Smooth muscle cell of the brain vasculature (primary cell): ENCODE measurements at places on chromosomes 5 and 9.
A peak's percentile ranks its signal among the peaks of the same experiment; 100 is the strongest.

- no peak for DNase-seq
These were observed 30.6 kb upstream of the COL5A1 start for GRCh38 chr9:134611046-134611445.

DNA sequence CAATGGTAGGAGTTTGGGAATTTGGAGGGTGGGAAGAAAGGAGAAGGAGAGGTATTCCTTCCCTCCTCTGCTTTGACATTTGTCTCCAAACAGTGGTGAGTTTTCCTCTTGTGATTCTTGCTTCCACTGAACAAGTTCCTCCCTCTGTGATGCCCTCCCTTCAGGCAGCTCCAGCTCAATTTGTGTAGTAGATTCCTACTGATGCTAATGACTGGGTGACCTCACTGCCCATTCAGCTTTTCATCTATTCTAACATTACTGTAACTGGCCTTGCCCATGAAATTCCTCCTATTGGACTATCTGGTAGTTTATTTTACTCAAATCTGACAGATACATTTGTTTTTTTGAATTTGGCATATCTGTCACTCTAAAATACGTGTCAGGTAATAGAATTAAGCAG is 121.4 kb downstream of the NFIB start:
- no peak for DNase-seq

DNA sequence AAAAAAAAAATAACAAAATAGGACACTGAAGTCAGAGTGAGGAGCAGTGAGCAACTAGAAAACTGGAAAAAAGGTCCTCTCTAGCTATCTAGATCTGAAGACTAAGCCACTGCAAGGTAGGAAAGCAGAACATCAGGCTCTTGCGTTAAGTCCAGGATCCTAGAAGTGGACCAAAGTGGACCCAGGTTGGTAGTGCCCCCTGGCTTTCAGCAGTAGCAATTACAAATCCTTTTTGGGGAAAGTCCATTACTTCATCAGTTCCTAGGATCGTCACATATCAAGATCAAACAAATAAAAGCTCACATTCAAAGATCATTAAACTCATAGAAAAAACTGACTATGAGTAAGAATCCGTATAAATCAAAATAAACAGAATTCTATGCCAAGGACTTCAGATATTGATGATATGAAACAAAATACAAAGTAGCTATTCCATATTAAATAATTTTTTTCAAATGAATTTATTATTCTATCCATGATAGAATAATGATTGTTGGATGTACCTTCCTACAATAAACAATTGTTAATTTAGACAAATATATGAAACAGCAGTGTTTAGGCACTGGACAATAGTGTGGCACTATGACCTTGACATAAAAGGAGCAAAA is 6.5 kb upstream of the RICTOR start:
- DNase-seq: no peak

DNA sequence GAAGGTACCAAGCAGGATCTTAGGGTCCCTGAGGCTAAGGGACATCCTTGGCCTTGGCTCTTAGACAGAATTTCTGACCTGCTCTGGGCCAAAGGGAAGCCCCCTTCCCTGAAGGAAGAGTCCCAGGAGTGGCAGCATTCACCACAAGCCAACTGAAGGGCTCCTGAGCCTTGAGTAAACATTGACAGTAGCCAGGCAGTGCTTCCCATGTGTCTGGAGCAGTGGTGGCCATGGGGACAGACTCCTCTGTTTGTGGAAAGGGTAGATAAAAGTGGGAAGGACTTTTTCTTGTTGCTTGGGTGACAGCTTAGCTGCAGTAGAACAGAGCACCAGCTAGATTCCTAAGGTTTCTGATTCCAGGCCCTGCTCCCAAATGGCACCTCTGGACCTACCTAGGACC is 61.4 kb upstream of the VLDLR start:
- DNase-seq: no peak

DNA sequence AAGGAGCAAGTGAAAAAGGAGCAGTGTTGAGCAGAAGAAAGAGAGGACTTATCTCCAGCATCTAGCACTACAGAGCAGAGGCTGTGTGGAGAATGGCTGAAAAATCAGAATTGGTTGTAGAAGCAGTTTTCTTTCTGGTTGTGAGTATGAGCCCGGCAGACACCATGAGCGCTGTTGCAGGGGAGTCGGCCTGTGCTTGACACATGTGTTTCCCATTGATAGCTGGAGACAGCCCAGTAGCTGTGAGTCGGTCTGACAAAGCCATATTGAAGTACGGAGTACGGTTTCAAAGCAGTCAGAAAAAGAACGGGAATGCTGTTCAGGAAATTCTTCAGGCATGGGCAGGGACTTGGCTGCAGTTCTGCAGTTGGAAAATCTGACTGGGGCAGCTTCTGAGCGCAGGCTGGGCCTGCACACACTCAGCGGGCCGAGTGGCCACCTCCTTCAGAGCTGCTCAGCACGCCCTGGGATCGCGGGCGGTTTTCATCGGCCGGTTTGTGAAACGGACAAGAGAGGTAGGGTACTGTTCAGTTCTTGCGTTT is at the start of gene SGCD:
TSS of gene SGCD (plus strand) at position 447 of the 542 bp plus-strand sequence.
- peak; percentile 44 for DNase-seq

DNA sequence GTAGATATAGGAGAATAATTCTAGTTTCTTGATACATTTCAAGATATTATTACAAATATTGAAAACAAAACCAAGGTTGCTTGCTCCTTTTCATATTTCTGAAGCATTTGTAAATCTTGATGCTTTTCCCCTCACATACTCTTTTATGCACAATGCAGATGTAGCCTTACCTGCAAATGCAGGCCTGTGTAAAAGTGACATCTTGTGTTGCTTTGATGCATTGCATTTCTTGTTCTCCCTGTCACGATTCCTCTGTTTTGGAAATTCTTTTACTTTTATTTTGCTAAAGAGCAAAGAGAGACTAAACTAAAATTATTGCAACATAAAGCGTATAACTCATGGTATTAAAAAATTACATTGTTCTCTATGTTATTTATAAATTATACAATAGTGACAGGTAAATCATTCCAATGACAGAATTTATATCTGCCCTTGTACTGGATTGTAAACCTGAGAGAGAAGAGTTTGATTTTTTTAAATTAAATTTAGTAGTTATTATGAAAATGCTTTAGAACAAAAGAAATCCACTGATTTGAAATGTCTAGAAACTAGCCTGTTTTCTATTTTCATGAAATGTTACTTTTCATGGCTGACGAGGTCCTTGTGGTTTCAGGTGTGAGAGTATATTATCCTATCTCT is 970.0 kb downstream of the MAT2B start:
- no peak for DNase-seq
